ENCODE measurements at places on chromosomes 6 and 20.

GRCh38 chr6:107843400-107843799 is 19.3 kb upstream of the SCML4 start:
- no peak for DNase-seq

GRCh38 chr6:140414966-140415620 is 1040.6 kb upstream of the CITED2 start:
- DNase-seq = no peak

GRCh38 chr6:39962831-39963230 is 28.6 kb upstream of the MOCS1 start:
- no peak for DNase-seq

- DNase-seq = peak; percentile 56
These were observed 14.8 kb upstream of the SCGN start for GRCh38 chr6:25637211-25637610.

- DNase-seq = no peak
These were observed 28.3 kb downstream of the TREM1 start for GRCh38 chr6:41258196-41258493.

GRCh38 chr20:49471397-49471796 is 11.1 kb downstream of the KCNB1 start:
- DNase-seq = no peak

DNA sequence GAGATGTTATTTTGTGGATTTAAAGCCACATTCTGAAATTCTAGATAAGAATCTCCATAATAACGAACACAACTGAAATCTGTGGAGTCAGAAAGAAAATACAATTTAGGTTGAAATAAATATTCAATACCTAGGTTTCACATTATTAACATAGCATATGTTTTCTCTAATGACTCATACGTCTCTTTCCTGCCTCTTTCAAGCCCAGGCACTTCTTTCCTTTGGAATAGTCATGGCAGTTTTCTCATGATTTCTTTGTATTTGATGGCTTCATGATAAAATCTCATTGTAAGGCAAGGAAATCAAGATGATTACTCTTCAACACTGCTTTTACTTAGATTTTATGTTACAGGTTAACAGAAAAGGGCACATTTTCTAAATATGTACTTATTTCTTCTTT is 803.7 kb downstream of the PHF3 start:
- DNase-seq = peak; percentile 17

DNA sequence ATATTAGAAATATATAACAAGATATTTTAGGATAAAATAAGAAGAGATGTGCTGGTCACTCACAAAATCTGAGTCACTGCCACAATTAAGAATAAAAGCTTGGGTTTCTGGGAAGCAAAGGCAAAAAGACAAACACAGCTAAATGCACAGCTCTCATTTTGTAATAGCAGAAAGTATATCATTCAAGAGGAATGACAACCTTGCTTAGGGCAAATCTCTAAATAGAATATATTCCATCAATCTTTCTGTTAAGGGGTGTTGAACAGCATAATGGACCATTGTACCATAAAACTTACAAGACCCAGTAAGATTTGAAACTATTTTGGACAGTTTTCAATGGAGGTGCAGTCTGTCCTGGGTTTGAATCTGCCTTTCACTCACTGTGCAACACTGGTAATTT is 464.9 kb upstream of the SOX4 start:
- no peak for DNase-seq

DNA sequence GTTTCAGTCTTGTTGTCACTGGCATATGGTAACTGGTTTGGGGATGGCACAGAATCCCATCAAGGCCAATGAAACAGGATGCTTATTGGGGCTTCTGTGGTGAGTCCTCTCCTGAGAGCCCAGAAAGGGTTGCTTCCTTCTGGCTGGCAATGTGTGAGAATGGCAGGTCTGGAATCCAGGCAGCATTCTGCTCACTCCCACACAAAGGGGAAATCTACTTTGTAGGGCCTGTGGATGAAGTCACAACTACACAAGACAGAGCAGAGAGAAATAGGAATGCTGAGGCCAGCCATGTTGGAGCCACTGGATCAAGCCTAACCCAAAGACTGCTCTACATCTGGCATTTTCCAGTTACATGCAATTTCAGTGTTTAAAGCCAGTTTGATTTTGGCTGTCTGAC is 15.7 kb downstream of the PLAGL2 start:
- no peak for DNase-seq

DNA sequence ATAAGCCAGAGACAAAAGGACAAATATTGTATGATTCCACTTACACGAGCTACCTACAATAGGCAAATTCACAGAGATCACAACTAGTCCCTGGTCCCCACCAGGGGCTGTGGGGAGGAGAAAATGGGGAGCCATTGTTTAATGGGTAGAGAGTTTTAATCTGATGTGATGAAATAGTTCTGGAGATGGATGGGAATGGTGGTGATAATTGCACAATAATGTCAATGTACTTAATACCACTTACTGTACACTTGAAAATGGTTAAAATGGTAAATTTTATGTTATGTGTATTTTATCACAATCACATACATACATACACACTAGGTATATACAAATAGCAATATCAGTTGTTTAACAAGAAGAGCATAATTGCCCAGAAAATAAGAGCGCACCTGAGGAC is 24.3 kb upstream of the GSTA3 start:
- DNase-seq = no peak

DNA sequence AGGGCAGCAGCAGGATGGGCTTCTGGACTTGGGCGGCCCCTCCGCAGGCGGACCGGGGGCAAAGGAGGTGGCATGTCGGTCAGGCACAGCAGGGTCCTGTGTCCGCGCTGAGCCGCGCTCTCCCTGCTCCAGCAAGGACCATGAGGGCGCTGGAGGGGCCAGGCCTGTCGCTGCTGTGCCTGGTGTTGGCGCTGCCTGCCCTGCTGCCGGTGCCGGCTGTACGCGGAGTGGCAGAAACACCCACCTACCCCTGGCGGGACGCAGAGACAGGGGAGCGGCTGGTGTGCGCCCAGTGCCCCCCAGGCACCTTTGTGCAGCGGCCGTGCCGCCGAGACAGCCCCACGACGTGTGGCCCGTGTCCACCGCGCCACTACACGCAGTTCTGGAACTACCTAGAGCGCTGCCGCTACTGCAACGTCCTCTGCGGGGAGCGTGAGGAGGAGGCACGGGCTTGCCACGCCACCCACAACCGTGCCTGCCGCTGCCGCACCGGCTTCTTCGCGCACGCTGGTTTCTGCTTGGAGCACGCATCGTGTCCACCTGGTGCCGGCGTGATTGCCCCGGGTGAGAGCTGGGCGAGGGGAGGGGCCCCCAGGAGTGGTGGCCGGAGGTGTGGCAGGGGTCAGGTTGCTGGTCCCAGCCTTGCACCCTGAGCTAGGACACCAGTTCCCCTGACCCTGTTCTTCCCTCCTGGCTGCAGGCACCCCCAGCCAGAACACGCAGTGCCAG is at the start of gene TNFRSF6B:
Gene TNFRSF6B (plus strand): TSS at position 25 of the 729 bp plus-strand sequence. CDS start 116 bp downstream, at position 141.
- DNase-seq = peak; percentile 43

DNA sequence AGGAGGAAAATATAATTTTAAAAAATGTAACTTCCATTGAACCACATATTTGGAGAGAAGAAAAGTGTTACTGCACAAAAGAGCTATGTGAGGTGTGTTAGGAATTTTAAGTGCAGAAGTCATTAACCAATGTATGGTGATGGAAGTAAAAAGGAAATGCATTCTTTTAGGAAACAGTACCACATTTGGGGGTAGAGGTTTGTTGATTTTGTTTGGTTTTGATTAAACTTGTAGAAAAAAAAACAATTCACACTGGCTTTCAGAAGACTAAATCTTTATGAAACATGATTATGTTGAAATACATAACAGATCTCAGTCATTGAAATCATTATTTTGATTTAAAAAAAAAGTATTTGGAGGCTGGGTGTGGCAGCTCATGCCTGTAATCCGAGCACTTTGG is 1287.0 kb upstream of the GJE1 start:
- no peak for DNase-seq

- no peak for DNase-seq
These were observed 148.8 kb downstream of the CFAP61 start for GRCh38 chr20:20201124-20201523.

GRCh38 chr6:117195728-117196127 is 69.6 kb upstream of the VGLL2 start:
- DNase-seq = peak; percentile 72

GRCh38 chr6:44397424-44398164 is 10.1 kb downstream of the CDC5L start:
- no peak for DNase-seq

- DNase-seq = no peak
These were observed 19.4 kb downstream of the NCOA5 start for GRCh38 chr20:46070215-46070900.

GRCh38 chr6:2296781-2297180 is 51.4 kb upstream of the GMDS start:
- no peak for DNase-seq

DNA sequence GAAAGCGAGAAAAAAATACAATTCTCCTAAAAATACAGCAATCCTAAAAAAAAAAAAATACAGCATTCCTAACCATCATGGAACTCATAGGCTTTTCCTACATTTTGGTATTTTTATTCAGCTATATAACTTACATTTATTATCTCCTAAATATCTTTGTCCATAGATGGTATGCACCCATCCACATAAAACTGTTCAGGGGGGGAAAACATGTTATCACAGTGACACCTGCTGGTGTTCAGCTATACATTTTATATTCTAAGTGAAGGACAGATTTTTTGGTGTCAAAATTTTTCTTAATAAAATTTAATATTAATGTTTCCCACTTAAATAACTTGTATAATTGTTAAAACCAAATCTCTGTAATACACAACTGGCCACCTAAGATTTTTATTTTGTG is 58.0 kb downstream of the BLOC1S5 start:
- peak; percentile 49 for DNase-seq

GRCh38 chr6:30964075-30964474 is 19.4 kb upstream of the MUC21 start:
- DNase-seq = no peak

DNA sequence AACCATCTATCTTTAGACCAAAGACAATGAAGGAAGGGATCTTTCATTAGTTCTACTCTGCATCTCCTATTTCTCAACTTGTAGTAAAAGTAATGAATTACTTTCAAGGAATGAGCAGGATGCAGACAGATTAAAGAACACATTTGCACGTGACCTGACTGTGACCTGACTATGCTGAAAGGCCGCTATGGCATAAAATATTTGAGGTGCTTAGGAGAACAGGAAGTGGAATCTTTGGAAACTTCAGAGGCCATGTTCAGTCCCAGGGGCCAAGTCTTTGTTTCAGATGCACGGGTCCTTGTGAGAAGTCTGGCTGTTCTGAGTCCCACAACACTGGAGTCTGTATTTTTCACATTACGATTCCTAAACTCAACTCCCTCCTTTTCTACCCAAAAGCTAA is 41.0 kb downstream of the NINL start:
- DNase-seq = no peak

DNA sequence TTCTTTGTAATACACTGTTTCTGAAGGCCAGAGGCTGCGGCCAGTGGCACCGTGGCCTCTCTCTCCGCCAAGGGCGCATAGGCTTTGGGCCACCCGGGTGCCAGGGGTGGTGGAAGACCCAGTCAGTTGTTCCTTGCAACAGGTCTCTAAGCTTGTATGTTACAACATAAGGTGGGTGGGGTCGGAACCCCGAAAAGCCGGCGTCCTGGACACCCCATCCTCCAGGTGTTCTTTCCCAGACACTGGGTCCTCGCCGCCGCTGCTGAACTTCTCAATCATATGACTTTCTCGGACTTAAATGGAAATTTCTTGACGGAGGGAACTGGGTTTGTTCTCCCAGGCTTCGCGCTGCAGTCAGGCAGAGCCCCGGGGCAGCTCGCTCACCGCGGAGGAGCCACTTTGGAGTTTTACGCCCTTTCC is 983 bp upstream of the KCNQ5 start:
- DNase-seq = no peak

GRCh38 chr6:113924312-113924723 is 46.6 kb downstream of the HDAC2 start:
- no peak for DNase-seq

- DNase-seq = peak; percentile 57
These were observed 4.2 kb downstream of the AKIRIN2 start for GRCh38 chr6:87697581-87698546.

DNA sequence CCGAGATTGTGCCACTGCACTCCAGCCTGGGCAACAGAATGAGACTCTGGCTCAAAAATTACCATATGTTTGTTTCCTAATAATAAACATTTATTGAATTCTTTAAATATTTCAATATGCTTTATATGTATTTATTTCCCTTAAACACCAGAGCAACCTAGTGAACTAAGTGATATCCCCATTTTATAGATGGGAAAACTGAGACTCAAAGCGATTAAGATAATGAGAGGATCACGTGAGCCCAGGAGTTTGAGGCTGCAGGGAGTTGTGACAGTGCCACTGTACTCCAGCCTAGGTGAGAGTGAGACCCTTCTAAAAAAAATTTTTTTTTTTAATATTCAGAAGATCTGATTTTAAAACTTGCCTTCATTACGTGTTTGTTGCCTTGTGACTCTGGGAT is 19.4 kb upstream of the CARMIL1 start:
- DNase-seq = no peak

GRCh38 chr20:15703171-15703911 is 869.9 kb downstream of the KIF16B start:
- DNase-seq = peak; percentile 85

GRCh38 chr6:31639043-31639442 is 13.4 kb downstream of the BAG6 start:
- DNase-seq = no peak

Data from MCF 10A (cell line).